ENCODE measurements at places on chromosomes 2 and 18.

- no peak for DNase-seq
Observed at GRCh38 chr18:3982541-3982940, 472.6 kb downstream of the DLGAP1 start.

- no peak for DNase-seq
Observed at GRCh38 chr18:62781262-62781661, 65.9 kb downstream of the PHLPP1 start.

DNA sequence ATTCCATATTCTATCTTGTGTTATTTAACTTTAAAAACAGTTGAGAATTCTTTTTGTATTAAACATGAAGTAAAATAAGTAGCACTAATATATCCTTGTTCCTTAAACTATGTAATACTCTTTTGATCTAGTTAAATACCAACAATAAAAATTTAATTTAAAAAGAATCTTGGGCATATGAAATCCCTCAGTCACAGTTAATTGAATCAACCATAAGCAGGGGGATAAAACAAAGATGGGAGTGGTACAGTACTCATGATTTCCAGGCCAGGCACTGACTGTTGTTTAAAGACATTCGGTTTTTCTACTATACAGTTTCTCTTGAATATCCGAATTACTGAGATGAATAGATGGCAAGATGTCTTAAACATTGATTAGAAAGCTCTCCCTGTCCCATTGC lies 99.5 kb downstream of the TAF4B start:
- no peak for DNase-seq

GRCh38 chr2:126976721-126977328 lies 78.1 kb downstream of the TEX51 start:
- no peak for DNase-seq

All from GM13977 (cell line).